ENCODE measurements at places on chromosomes 16 and 17. TPM values are rescaled to one million over a fixed set of nuclear protein-coding genes. Genes with fewer than 3 reads are reported as not detected.
A peak's percentile ranks its signal among the peaks of the same experiment; 100 is the strongest.

DNA sequence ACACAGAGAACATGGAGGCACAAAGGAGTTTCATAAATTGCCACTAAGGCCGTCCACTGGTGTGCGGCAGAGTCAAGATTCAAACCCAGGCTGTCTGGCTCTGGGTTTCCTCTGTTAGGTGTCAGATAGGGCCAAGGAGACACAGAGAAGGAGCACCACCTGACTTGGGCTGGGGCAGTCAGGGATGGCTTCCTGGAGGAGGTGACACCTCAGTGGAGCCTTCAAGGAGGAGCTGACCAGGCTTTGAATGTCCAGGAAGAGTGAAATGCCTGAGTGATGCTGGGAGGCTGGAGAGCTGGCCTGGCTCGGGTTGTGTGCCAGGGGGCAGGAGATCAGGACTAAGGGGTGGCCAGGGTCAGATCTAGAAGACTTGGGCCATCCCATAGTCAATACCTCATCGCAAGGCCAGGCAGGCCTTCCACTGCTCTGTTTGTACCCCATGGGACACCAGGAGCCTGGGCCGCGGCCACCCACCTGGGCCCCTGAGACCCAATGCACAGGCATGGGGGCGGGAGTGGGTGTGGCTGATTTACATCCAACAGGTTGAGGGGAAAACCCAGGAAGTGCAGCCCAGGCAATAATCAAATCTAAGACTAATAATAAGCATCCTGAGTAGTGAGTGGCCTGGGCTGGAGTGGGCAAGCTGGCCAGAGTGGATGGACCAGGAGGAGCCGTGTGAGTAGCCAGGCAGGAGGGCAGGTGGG lies 73.7 kb downstream of the USP22 start:
- H3K4me1 ChIP-seq, result no peaks in the 10 kb centered on the region
- H3K36me3 ChIP-seq, result no peaks in the 10 kb centered on the region
- H3K4me3 ChIP-seq, result no peak overlapping the region
- DNase-seq, result no peak
- H3K27me3 ChIP-seq, result no peaks in the 10 kb centered on the region
- no peak overlapping the region for H3K27ac ChIP-seq

GRCh38 chr17:22512506-22512905 lies 820.2 kb downstream of the KCNJ18 start:
- H3K27me3 ChIP-seq, result no peaks in the 10 kb centered on the region
- no peak for DNase-seq
- no peaks in the 10 kb centered on the region for H3K36me3 ChIP-seq
- no peaks in the 10 kb centered on the region for H3K4me1 ChIP-seq
- H3K4me3 ChIP-seq, result no peak overlapping the region

- H3K4me1 ChIP-seq, result peaks cover 10% of the 10 kb centered on the region
- DNase-seq, result no peak
- no peak overlapping the region for H3K4me3 ChIP-seq
- H3K27ac ChIP-seq, result peak overlapping the region; percentile 6
Measured at GRCh38 chr17:15398291-15398690, 56.9 kb upstream of the TEKT3 start.

DNA sequence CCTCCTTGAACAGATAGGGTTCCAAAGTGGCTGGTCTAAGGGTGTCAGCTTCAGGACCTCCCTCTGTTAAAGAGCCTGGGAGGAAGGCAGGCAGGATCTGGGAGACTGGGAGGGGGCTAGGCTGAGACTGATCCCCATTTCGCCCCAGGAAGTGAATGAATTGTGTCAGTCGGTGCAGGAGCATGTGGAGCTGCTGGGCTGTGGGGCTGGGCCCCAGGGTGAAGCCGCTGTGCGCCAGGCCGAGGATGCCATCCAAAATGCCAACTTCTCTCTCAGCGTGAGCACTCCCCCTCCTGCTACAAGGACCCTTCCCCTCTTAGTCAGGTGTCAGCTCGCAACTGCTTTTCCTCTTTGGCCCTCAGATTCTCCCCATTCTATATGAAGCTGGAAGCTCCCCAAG lies 6.1 kb downstream of the CARMIL2 start:
- DNase-seq, result no peak
- peaks cover 7% of the 10 kb centered on the region for H3K4me1 ChIP-seq
- H3K27ac ChIP-seq, result no peak overlapping the region
- H3K4me3 ChIP-seq, result no peak overlapping the region

DNA sequence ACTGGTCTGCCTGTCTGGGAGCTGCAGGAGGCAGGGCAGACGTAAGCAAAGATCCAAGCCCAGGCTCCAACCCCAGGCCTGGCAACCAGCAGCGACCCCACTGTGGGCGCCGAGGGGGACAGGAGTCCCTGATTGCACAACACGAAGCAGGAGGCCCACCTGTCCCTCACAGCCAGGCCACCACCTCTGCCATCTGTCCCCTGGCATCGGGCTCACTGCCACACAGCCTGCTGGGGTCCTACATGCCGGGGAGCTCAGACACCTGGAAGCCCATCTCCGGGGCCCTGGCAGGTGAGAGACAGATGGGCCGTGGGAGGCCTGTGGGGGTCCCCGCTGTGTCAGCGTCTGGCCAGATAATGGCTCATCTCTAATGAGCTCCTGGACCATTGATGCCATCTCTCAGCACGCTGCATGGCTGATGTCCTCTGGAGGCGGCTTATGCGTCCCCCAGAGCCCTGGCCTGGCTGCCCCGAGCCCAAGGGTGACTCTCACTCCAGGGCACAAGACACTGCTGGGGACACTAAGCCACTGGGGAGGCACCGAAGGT lies 11.3 kb upstream of the RASD1 start:
- H3K27me3 ChIP-seq, result no peaks in the 10 kb centered on the region
- H3K27ac ChIP-seq, result no peak overlapping the region
- H3K4me1 ChIP-seq, result no peaks in the 10 kb centered on the region
- H3K4me3 ChIP-seq, result no peak overlapping the region
- no peaks in the 10 kb centered on the region for H3K36me3 ChIP-seq

GRCh38 chr16:68640972-68641371 lies 4.1 kb upstream of the CDH3 start:
- DNase-seq, result peak; percentile 49
- peaks cover 10% of the 10 kb centered on the region for H3K27me3 ChIP-seq
- H3K4me1 ChIP-seq, result peaks cover 29% of the 10 kb centered on the region
- H3K36me3 ChIP-seq, result no peaks in the 10 kb centered on the region
- H3K4me3 ChIP-seq, result no peak overlapping the region

DNA sequence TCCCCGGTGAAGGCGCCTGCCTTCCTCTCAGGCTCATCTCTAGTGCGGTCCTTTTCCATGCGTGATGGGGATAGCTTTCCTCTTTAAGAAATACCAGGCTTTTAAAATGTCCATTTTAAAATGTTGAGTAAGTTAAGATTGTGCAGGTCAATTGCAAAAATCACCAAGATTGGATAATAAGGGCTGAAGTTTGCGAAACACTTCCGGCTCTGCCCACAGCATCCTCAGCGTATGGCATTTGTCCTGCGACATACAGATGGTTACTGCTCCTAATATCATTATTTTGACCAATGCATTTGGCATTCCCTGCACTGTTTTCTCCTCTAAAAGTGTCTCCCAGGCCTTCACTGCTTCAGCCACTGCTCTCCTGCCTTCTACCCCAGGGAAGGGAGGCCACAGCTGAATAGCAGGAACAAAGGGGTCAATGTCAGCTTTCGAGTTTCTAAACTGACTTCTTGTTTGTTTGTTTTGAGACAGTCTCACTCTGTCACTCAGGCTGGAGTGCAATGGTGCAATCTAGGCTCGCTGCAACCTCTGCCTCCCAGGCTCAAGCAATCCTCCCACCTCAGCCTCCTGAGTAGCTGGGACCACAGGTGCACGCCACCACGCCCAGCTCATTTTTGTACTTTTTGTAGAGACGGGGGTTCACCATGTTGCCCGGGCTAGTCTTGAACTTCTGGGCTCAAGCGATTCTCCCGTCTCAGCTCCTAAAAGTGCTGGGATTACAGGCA lies 91.9 kb downstream of the CRISPLD2 start:
- H3K4me3 ChIP-seq, result no peak overlapping the region
- H3K4me1 ChIP-seq, result peaks cover 15% of the 10 kb centered on the region
- no peaks in the 10 kb centered on the region for H3K36me3 ChIP-seq
- DNase-seq, result no peak
- H3K27ac ChIP-seq, result no peak overlapping the region
- H3K27me3 ChIP-seq, result no peaks in the 10 kb centered on the region

- no peak overlapping the region for H3K27ac ChIP-seq
- no peak for DNase-seq
- no peaks in the 10 kb centered on the region for H3K4me1 ChIP-seq
- no peaks in the 10 kb centered on the region for H3K36me3 ChIP-seq
Measured at GRCh38 chr16:48131201-48131935, 24.4 kb downstream of the ABCC12 start.

DNA sequence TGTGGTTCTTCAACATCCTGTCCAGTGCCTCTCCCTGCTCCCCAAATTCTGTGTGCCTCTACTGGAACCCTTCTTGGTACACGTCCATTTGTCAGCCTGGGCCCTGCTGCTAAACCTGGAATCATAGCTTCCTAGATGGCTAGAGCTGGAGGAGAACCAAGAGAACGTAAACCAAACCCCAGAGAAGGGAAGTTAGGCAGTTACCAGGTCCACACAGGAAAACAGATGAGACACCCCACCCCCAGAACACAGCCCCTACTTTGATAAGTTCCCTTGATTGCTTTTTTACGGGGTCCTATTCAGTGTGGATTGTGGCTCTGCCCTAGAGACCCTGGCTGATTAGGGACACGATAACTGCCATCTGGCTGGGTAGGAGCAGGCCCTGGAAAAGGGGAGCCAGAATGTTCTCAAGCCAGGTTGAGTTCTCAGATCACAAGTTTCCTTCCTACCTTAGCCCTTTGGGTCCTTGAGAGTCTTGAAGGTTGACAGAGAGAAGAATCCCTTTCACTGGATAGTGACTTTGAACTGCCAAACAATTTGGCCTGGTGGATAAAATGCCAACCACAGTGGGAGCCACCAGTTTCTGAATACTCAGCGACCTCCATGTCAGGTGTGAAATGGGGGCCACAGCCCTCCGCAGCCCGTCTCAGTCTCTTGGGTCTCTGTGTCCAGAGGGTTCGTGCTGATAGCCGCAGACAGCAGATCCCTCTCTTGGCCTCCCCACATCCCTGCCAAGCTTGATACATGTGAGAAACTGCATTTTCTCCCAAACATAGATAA lies 7.9 kb downstream of the TBX4 start:
- DNase-seq, result no peak
- no peaks in the 10 kb centered on the region for H3K36me3 ChIP-seq
- H3K4me3 ChIP-seq, result no peak overlapping the region
- H3K27me3 ChIP-seq, result peaks cover 17% of the 10 kb centered on the region

DNA sequence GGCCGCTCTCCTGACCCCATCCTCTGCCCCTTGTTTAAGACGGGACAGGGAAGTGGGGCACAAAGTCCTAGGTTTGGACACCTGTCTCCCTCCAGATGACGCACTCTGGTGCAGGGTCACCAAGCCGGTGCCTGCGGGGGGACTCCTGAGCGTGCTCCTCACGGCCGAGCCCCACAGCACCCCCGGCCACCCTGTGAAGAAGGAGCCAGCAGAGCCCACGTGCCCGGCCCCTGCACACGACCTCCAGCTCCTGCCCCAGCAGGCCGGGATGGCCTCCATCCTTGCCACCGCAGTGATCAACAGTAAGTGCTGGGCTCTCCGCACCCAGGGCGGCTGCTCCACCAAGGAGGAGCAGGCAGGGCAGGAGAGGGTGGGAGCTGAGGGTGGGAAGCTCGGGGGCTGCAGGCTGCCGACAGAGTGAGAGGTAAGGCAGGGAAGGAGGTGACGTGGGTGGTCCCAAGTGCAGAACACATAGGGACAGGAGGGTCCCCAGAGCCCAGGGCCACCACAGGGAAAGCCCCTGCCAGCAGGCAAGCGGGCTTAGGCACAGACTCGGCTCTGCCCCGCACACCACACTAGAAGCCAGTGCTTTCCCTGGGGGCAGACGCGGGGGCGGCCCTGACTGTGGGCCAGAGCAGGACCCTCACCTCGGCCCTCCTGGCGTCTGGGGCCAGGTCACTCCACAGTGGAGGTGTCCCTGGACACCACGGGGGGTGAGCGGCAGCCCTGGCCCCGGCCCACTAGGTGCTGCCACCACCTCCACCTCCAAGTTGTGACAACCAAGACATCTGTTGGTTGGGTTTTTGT lies 42.1 kb upstream of the ZC3H18 start:
- no peaks in the 10 kb centered on the region for H3K36me3 ChIP-seq
- no peak for DNase-seq
- H3K27me3 ChIP-seq, result no peaks in the 10 kb centered on the region
- H3K4me1 ChIP-seq, result peaks cover 18% of the 10 kb centered on the region
- H3K27ac ChIP-seq, result no peak overlapping the region

GRCh38 chr16:1257561-1258224 lies 1.8 kb downstream of the TPSD1 start:
- H3K27me3 ChIP-seq, result peaks cover 8% of the 10 kb centered on the region
- H3K36me3 ChIP-seq, result no peaks in the 10 kb centered on the region
- no peak for DNase-seq
- H3K27ac ChIP-seq, result no peak overlapping the region
- no peaks in the 10 kb centered on the region for H3K4me1 ChIP-seq

DNA sequence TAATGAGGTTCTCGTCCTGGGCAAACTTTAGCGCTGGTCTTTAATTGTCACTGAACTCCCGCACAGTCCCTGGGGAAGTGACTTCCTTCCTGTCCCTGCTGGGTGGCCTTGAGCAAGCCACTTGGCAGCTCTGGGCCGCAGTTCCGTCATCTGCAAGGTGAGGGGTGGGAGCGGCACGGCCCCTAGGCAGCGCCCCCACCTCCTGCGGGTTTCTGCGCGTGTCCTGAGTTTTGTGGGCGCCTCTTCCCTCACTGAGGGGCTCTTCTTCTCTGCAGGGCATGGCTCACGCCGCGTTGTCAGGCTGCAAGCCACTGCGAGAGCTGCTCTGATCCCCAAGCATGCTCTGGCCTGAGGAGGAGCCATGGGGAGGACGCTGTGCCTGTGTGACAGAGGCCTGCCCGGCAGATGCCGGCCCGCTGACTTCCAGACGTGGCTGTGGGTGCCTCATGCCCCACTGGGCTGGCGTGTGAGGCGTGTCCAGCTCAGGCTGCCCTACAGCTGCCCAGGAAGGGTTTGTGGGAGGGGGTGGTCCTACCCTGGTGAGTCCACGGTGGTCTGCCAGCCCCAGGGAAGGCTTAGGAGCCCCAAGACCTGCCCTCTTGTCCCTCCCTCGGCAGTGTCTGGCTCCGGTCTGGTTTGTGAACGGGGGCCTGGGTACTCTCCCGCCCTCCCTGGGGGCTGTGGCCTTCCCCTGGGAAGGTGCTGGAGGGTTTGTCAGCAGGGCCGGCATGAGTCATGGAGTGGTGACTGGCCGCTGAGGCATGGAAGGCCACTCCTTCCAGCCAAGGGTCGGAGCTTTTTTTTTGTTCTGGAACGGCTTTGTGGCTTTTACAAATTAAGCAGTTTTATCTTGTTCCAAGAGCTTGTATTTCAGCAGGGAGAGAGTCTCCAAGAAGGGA lies 182.0 kb downstream of the SEC14L1 start:
- H3K4me3 ChIP-seq, result no peak overlapping the region
- peak overlapping the region; percentile 97 for H3K27ac ChIP-seq
- H3K27me3 ChIP-seq, result no peaks in the 10 kb centered on the region
- H3K4me1 ChIP-seq, result peaks cover 87% of the 10 kb centered on the region
- peak; percentile 95 for DNase-seq

GRCh38 chr17:29591146-29591736 lies 1.7 kb upstream of the ANKRD13B start:
- no peaks in the 10 kb centered on the region for H3K27me3 ChIP-seq
- H3K27ac ChIP-seq, result peak overlapping the region; percentile 45
- H3K4me1 ChIP-seq, result peaks cover 42% of the 10 kb centered on the region
- peak overlapping the region; percentile 43 for H3K4me3 ChIP-seq
- DNase-seq, result peak; percentile 71

GAS7 gene
- total RNA-seq, result 25.9 TPM

HS3ST6 gene
- not detected for total RNA-seq

SLC52A1 gene
- 0.13 TPM for total RNA-seq

CDRT4 gene
- total RNA-seq, result 10.4 TPM

ZCCHC14 gene
- 12.6 TPM for total RNA-seq

NPTX1 gene
- total RNA-seq, result 3.2 TPM

SCGB1C2 gene
- not detected for total RNA-seq

All from hepatocyte (in vitro differentiated cells).